ENCODE measurements at places on chromosomes 7 and 10.

- DNase-seq, result peak; percentile 58
These were observed 815 bp downstream of the CCSER2 start for GRCh38 chr10:84329196-84329611.

DNA sequence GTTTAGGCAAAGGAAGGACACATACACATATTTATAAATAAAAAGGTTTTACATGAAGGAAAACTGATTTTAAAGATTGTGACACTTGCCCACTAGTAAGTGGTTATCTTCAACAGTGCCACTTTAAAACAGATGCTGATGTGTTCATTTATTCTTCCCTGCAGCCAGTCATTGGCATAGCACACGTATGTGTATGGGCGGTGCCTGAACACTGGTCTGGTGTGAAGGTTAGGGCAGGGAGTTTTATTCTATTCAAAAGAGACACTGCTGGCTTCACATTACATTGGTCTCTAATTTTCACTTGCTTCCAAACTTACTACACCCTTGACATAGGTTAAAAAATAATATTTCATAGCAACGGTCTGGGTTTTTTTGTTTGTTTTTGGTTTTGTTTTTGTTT, 57.9 kb downstream of the NOD1 start:
- no peak for DNase-seq

- DNase-seq, result no peak
These were observed 212.7 kb downstream of the ADK start for GRCh38 chr10:74363727-74364126.

- DNase-seq, result no peak
These were observed 213.4 kb downstream of the TAX1BP1 start for GRCh38 chr7:27953361-27953760.
